ENCODE measurements at places on chromosomes 7 and 10.

GRCh38 chr10:124592101-124592500 is 130.5 kb downstream of the LHPP start:
- no peak for DNase-seq

DNA sequence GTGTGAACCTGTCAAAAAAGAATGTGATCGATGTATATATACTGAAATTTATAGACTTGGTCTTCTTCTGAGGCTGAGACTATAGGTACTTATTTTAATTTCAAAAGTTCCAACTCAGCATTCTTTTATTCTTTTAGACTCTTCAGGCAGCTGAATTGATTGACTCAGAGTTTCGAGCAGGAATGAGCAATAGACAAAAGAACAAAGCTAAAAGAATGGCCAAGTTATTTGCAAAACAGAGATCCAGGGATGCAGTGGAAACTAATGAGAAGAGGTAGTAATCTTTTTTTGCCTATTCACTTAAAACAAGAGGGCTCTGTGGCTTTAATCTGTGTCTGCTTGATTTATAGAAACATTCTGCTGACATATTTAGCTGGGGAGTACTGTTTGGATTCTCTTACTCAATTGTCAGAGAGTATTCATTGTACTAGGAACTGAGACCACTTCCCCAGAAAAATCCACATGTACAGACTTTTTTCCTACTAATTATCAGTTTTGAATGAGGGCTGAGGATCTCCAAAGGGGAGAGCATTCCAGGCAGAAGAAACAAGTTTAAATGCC is 30.1 kb downstream of the BTAF1 start:
- DNase-seq = no peak

GRCh38 chr7:85659364-85659763 is 472.5 kb upstream of the SEMA3D start:
- DNase-seq = no peak

GRCh38 chr10:49634069-49634660 is 20.3 kb downstream of the CHAT start:
- no peak for DNase-seq

- no peak for DNase-seq
Observed at GRCh38 chr7:42278344-42278743, 41.3 kb upstream of the GLI3 start.

GRCh38 chr7:42964849-42965805 is 33.0 kb downstream of the MRPL32 start:
- DNase-seq = no peak

DNA sequence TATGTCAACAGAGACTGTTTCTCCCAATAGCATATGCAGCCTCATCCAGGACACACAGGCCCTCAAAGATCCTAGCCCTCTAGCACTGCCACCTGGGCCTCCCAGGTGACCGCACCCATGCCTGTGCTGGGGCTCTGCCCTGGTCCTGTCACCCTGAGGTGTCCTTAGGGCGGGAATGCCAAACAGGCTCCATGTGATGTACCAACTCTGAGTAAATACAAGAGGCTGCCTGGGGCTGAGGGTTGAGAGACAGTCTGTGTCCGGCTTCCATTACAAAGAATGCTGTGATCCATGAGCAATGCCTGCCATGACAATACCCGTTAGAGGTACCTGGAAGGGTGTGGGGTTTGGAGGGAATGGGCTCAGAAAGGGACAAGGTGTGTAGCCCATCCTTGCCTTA is 83.0 kb upstream of the KAT6B start:
- DNase-seq = no peak

DNA sequence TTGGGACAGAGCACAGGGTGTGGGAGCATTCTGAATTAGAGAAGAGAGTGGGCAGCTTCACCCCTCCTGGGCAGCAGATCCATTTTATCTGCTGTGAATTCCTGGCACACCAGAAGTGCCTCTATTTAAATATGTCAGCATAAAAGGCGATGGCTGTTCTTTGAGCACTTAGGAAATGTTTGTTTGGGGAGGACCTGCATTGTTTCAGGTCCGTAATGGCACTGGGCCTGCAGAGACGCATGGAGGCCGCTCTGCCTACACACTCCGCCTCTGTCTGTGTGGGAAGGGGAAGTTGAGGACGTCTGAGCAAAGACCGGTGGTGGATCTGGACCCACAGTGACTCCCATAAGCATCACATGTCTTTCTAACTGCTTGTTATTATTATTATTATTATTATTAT is 253.2 kb downstream of the CAMK1D start:
- no peak for DNase-seq

- no peak for DNase-seq
Observed at GRCh38 chr10:119370111-119370741, 162.9 kb downstream of the GRK5 start.

DNA sequence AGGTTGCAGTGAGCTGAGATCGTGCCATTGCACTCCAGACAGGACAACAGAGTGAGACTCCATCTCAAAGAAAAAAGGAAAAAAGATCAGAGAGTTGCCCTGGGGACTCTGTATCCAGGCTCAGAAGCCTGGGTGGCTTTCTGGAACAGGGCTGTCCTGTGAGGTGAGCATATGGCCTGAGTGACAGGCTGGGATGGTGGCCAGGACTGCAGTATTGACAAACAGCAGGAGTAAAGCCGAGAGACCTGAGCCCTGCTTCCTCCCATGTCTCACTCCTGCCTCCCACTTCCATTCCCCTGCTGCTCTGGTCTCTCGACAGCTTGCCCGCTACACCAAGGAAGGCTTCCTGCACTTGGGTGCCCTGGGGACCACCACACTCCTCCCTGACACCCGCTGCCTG is 578.5 kb downstream of the GALNT17 start:
- no peak for DNase-seq

DNA sequence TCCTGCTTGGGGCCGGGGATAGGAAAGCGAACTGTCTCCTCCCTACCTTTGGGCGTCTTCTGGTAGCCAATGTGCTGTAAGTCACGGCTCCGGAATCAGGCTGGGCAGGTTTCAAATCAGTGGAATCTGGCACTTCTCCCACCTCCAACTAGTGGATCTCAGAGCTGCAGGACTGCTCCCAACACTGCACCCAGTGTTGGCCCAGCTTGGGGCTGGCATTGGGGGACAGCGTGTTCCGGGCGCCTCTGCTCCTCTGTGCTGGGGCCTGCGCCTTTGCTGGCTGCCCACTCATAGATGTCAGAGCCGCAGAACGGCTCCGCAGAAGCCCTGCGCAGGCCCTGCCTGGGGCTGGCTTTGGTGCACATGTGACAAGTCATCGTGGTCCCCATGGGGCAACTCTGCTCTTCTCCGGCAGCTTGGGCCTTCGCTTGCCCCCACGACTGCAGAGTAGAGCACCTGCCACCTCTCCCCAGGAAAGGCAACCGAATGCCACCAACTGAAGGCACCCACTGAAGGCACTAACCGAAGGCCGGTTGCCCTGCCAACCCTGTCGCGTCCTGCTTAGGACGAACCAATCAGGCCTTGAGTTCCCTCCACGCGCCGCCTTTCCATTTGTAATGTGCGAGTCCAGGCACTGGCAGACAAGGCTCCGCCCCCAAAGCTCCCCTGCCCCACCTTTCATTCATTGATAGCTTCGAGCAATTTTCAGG is 85.5 kb upstream of the ABI1 start:
- no peak for DNase-seq

GRCh38 chr7:80273327-80273726 is 138.7 kb downstream of the GNAI1 start:
- no peak for DNase-seq

GRCh38 chr7:55903985-55904759 is 16.9 kb downstream of the ZNF713 start:
- DNase-seq = no peak

- DNase-seq = peak; percentile 26
Observed at GRCh38 chr10:48289501-48290238, 15.2 kb upstream of the FRMPD2 start.

Data from activated T-cell treated with anti-CD3 and anti-CD28 coated beads for 24 hours (primary cell).